ENCODE measurements at places on chromosomes 3 and 15. TPM values are rescaled to one million over a fixed set of nuclear protein-coding genes. Genes with fewer than 3 reads are reported as not detected.

ABTB1 gene
- 4.3 TPM for total RNA-seq

EPHA3 gene
- total RNA-seq: 0.67 TPM

FAM3D gene
- not detected for total RNA-seq

STIMATE gene
- 20.9 TPM for total RNA-seq

DNA sequence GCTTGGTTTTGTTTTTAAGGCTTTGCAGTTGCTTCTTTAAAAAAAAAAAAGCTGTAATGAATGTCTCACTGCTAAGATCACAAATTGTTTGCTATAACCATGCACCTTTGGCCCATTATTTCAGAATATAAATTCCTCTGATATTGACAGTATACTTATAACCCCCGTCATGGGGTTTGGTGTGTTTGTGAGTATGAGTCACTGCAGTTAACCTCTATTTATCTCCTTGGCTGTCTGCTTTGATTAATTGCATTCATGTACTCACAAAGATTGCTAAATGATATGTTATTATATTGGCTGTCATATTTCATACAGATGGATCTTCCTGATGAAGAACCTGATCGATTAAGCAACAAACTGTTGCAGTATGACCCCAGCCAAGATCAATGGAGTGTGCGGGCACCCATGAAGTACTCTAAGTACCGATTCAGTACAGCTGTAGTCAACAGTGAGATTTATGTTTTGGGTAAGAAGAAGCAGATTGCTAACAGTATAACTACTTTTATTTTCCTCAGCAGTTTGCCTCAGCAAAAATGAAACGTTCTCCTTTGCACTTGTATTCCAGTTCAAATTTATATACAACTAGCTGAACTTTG, 14.9 kb downstream of the KBTBD12 start:
- DNase-seq: peak; percentile 8

- no peak for DNase-seq
Measured at GRCh38 chr15:80007532-80007931, 36.5 kb upstream of the BCL2A1 start.

DNA sequence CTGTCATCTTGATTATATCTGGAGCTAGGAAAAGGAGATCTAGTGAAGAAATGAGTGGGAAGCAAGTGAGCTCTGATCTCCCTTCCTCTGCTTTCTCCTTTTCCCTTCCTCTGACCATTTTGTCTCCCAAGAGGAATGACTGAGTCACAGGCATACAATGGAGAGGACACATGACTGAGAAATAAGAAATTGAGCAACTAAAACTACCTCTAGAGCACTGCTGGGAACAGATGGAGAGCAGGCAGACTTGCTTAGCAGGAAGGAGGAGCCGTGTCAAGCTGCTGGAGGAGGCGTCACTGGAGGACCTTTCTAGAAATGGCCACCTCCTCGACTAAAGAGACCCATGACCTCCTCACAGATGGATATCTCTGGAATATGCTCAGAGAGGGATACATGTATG, 66.9 kb upstream of the MYO5C start:
- DNase-seq: peak; percentile 72

DNA sequence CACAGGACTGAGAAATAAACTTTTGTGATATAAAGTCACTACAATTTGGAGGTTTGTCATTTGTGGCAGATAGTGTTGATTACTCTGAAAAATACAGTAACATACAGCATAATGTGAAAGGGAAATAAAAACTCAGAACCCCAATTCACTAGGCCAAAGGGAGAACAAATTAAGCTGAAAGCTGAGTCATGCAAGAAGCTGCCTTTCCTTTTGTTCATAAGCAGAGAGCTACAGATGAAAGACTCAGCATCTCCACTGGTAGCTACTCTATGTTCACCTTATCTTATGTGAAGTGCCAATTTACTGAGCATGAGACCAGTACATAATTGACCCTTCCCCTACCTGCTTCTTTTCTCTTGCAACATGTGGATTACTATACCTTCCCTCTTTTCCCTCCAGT, 19.3 kb upstream of the SLTM start:
- peak; percentile 33 for DNase-seq

DNA sequence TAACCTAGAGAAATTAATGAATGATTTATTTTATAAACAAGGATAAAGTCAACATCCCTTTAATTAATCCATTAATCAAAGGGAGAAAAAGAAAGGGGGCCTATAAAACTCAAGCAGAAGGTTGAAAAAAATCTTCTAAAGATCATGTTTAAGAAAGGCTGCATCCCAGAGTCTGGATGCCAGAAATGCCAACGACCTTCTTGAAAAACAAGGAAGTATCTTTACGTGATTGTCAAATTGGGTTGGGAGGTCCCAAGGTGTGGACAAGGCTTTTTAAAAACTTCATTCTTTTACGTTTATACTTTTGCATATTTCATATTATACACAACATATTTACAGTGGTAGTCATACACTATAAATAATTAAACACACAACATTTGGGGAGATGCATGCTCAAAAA, 1.6 kb downstream of the GOLGB1 start:
- no peak for DNase-seq

DNA sequence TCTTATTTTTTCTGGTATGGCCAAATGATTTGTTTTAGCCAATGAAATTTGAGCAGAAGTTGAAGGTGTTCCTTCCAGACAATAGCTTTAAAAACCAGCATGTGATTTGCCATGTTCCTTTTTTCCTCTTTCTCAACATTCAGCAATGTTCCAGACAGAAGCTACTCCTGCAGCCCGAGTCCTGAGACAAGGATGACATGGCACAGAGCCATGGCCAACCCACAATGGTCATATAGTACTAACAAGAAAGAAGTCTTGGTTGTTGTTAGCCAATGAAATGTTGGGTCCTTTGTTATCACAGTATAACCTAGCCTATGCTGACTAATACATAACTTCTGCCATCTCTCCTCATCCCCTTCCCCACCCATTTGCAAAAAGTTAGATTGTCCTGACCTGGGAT, 211.1 kb upstream of the STT3B start:
- DNase-seq: no peak
